Kidney (tissue), 22 donors: ENCODE measurements at places on chromosomes 5 and 9.
A peak's percentile ranks its signal among the peaks of the same experiment; 100 is the strongest.

DNA sequence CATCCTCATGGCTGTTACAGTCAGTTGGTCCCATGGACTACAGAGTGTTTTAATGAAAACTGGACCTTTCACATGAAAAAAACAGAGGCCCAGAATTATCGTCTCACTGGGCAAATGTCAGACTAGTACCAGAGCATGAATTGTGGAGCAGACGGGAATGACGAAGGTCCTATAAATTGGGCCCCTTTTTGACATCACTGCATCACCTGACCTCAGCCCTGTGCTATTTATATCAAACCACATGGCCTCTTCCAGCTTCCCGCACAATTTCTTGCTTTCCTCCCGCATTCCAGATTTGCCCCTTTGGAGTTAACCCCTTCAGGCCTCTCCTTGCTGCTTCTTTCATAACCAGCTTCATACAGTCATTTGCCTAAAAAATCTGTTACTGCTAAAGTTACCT is 301.7 kb downstream of the ATPSCKMT start:
- DNase-seq: peak; percentile 45

GRCh38 chr5:160293901-160294561 is 18.3 kb downstream of the CCNJL start:
- no peak for DNase-seq

DNA sequence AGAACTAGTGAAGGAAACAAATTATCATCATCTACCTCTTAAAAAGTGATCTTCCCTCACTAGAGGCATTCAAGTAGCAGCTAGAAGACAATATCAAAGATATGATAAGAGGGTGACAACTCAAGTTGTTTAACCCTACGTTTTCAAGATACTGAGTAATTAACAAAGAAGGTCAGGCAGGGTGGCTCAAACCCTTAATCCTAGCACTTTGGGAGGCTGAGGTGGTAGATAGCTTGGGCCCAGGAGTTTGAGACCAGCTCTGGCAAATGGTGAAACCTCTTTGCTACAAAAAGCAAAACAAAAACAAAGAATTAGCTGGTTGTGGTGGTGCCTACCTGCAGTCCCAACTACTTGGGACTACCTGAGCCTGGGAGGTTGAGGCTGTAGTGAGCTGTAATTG is 408.2 kb upstream of the TUSC1 start:
- no peak for DNase-seq

GRCh38 chr5:16104961-16105360 is 74.6 kb downstream of the MARCHF11 start:
- no peak for DNase-seq

- DNase-seq: no peak
Measured at GRCh38 chr9:35615981-35616680, 2.1 kb downstream of the CD72 start.

- DNase-seq: peak; percentile 8
Measured at GRCh38 chr9:88997646-88998045, 6.4 kb downstream of the S1PR3 start.

- no peak for DNase-seq
Measured at GRCh38 chr9:96293498-96294158, 8.3 kb downstream of the HSD17B3 start.

- DNase-seq: no peak
Measured at GRCh38 chr9:68762570-68762969, 57.5 kb downstream of the PIP5K1B start.

GRCh38 chr9:120412425-120412951 is 167.5 kb downstream of the CDK5RAP2 start:
- peak; percentile 62 for DNase-seq

- DNase-seq: no peak
Measured at GRCh38 chr5:42057254-42057690, 132.2 kb downstream of the FBXO4 start.

- DNase-seq: no peak
Measured at GRCh38 chr9:76232861-76233489, 161.3 kb downstream of the RFK start.

DNA sequence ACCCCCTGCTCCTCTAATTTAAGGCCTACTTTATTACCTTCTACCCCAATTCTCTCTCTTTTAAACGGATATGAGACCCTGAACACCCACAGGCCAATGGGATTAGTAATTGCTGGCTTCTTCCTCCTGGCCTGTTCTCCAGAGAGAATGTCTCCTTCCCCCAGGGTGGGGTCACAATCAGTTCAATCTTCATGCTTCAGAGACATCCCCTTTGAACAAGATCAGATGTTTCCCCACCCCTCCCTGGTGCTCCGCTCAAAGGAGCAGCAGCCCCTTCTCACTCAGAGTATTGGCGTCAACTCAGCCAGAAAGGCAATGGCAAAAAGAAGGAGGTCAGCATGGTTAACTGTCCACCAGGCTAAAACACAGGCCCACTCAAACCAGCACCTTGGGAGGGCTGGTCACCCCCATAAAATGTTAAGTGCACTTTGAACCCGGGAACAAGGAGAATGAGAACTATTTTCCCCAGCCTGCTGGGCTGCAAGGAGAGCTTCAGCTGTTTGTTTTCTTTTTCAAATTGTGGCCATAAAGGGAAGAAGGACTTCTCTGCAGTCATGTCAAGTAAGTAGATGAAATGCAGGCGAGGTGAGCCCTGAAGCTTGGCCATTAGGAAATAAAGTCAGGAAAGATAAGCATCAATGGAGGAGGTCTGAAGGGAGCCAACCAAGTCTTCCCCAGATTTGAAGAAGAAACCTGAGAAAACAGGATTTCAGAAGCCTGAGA is 20.1 kb downstream of the LHFPL2 start:
- DNase-seq: peak; percentile 81
